Aortic smooth muscle cell (primary cell): ENCODE measurements at places on chromosomes 1 and 21. TPM values are rescaled to one million over a fixed set of nuclear protein-coding genes. Genes with fewer than 3 reads are reported as not detected.

The LY9 gene
- not detected in 2 replicates for total RNA-seq

The SLC35F3 gene
- not detected in 2 replicates for total RNA-seq

The LCE1A gene
- not detected in 2 replicates for total RNA-seq

The LRRC42 gene
- total RNA-seq: 17.3 and 21.1 TPM in 2 replicates

The PGD gene
- 71.4 and 137 TPM in 2 replicates for total RNA-seq

The HSPA6 gene
- total RNA-seq: 0.26 and 0.62 TPM in 2 replicates
